Lower leg skin (tissue), 4 donors: ENCODE measurements at places on chromosomes 6 and 20. TPM values are rescaled to one million over a fixed set of nuclear protein-coding genes. Genes with fewer than 3 reads are reported as not detected.

The ESR1 gene
- 1.8 TPM for total RNA-seq

The LPA gene
- not detected for total RNA-seq

The SYNDIG1 gene
- not detected for total RNA-seq

The PGC gene
- total RNA-seq: not detected

The UTRN gene
- total RNA-seq: 88.7 TPM

The SYCP2L gene
- total RNA-seq: 0.69 TPM

The ZNF334 gene
- total RNA-seq: 0.61 TPM

The PPP1R16B gene
- total RNA-seq: 3.0 TPM

The ZNF311 gene
- total RNA-seq: 1.1 TPM

The SLC29A1 gene
- total RNA-seq: 86.4 TPM

The PLAGL2 gene
- total RNA-seq: 12.1 TPM

The IL17A gene
- not detected for total RNA-seq

The NOX3 gene
- total RNA-seq: not detected

The SCAF8 gene
- 31.4 TPM for total RNA-seq

The SSTR4 gene
- total RNA-seq: not detected

The BPIFB2 gene
- total RNA-seq: not detected

The OR12D3 gene
- total RNA-seq: not detected

The GMPR gene
- 12.9 TPM for total RNA-seq

The MOG gene
- not detected for total RNA-seq
